Cortex of kidney (tissue), 1 donor: ENCODE measurements at places on chromosomes 11 and 22.

- DNase-seq: no peak
These were observed 7.7 kb downstream of the MTFP1 start for GRCh38 chr22:30433227-30433626.

- no peak for DNase-seq
These were observed 766 bp downstream of the APOL2 start for GRCh38 chr22:36238373-36239149.

DNA sequence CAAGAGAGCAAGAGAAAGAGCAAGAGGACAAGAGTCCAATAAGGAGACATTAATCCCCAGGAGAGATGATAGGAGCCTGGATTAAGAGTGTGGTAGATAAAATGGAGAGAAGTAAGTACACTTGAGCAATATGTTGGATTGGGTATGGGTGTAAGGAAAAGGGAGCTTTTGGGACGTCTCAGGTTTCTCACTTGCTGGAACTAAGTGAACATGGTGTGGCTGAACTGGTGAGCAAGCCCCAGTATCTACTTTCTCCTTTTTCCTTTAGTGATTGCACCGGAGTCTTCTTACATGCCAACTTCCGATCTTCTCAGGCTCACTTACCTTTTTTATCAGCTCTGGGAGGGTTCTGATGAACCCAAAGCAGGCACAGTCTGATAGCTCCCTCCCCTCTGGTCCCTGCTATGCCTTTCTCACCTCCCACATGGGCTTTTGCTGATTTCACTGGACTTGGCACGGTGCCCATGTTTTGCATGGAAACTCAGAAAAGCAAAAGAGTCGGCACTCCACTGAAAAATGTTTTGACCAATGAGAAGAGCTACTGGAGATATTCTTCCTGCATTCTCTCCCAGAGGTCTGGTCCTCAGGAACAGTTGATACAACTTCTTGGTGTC, 14.5 kb upstream of the APLNR start:
- no peak for DNase-seq

DNA sequence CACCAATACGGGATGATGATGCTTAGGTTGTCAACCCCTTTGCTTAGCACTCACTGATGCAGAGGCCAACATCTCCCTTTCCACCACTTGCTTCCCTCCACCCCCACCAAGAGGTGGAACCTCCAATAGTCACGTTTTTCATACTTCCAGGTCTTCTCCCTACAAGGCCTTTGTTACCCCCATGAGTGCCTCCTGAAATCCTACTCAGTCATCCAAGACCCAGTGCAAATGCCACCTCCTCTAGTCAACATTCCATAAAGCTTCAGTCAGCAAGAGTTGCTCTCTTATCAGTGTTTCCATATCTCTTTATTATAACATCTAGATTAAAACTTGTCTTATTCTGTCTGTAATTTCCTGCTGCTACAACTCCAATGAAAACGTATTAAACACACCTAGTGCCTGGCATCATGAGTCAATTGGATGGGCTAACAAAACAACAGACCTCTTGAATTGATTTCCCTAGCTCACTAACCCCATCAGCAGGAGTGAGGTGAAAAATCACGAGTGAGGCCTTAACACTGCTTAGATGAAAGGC, 370.7 kb upstream of the CCDC90B start:
- no peak for DNase-seq

- DNase-seq: no peak
These were observed 4.7 kb upstream of the ASCC2 start for GRCh38 chr22:29842740-29843139.

GRCh38 chr11:80993536-80993935, 1552.7 kb upstream of the TENM4 start:
- no peak for DNase-seq

- no peak for DNase-seq
These were observed 97.6 kb downstream of the SLC1A2 start for GRCh38 chr11:35321532-35322317.

DNA sequence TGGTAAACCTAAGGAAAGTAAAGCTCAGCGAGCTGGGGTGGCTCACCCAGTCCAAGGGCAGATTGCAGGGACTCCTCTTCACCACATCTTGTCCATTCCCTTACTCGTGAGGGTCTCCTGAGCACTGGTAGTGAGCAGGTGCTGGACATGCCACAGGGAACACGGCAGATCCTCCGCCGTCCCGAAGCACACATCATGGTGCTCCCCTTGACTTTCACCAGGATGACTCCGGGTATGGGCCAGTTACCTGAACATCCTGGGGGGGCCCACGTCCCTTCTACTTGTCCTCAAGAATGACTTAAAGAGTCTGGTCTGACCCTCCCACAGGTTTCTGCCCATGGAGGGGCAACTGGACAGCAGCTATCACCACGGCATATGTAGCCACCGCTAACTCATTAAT, 8.0 kb upstream of the SF1 start:
- no peak for DNase-seq

GRCh38 chr11:35216962-35217678, 78.1 kb downstream of the CD44 start:
- DNase-seq: no peak

GRCh38 chr11:126997196-126997595, 3.4 kb downstream of the KIRREL3 start:
- DNase-seq: no peak

- DNase-seq: no peak
These were observed 104.7 kb upstream of the PITPNB start for GRCh38 chr22:28023774-28024173.

- no peak for DNase-seq
These were observed 982 bp upstream of the SHANK3 start for GRCh38 chr22:50671641-50672040.

DNA sequence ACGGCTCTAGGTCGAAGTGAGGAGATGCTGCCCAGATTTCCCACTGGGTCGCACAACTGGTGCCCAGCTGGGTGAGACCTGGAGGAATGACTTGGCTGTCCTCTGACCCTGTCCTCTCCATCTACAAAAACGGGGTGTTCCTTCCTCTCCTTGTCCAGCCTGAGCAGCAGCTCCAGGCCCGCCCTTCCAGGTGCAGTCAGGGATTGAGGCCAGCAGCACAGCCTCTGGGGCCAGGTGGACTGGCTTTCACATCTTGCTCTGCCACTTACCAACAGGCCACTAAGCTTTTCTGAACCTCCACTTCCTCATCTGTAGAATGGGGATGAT, 91.7 kb upstream of the LMO1 start:
- DNase-seq: no peak
